ENCODE measurements at places on chromosomes 5 and 9.

DNA sequence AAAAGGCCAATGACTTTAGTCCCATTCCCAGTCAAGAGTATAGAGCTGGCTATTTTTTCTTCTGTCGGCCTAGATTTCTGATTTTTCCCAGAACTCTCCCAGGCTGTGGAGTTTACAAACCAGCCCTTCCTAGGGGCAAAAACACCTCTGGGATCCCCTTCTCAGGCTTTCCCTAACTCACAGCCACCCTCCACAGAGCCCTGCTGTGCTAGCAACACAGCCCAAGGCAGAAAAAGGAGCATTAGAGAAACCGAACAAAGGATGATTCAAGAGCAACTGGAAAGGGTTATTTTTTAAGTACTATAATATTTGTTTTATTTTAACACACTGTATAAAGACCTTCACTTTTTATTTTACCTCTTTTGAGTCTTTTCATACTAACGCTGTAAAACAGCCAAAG lies 234.8 kb downstream of the GLIS3 start:
- no peak for DNase-seq

- DNase-seq = no peak
These were observed 826 bp downstream of the GPRIN1 start for GRCh38 chr5:176608937-176609723.

DNA sequence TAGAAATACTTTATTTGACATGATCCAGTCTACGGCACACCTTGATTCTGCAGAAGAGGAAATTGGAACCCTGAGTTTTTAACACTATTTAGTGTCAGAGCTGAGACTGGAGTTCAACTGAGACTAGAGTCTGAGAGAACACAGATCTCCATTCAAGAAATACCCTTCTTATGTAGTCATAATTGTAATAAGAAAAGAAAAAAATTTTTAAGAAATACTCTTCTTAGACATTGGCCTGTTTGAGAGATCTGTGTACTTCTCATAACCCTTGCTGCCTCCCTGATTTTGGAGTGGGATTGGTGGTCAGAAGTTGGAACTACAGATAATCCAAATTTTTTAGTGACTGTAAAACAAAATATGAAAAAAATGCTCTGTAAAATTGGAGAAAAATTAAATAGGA lies 253.4 kb downstream of the ARRDC3 start:
- no peak for DNase-seq

DNA sequence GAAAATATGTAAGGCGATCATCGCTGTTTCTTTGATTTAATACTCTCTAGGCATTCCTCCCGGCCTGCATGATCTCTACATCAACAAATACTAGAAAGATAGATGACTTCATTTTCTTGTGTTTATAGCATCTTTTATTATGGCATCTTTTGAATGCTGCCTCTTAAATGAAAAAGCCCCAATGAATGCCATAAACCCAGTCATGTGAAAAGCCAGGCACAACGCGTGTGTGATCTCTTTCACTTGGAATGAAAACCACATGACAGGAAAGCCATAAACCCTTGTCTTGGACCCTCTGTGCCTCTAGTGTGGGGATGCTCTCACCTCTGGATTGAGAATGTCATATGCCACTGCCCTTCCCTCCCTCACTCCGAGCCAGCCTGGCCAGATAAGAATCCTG lies 476.2 kb downstream of the SEMA5A start:
- peak; percentile 68 for DNase-seq

DNA sequence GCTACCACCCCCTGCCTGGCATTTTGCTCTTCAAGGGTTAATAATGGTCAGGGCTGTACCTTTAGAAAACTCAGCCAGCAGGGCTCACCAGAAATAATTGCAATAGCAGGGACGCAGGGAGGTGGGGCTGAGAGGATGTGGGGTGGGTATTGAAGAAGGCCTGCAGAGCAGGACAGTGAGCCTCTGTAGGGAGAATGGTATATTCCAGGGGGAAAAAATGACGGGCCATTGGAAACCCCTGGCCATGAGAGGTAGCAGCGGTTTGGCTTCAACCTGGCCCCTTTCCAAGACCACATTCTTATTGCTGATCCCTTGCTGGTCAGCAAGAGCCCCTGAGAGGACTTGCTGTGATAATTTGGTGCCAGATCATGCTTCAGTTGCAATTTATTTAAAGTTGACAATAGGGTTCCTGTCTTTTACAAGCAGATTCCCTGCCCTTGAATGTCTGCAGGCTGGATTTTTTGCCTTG lies 36.7 kb upstream of the CTNNA1 start:
- DNase-seq = no peak

- DNase-seq = no peak
These were observed 47.2 kb downstream of the MARCHF3 start for GRCh38 chr5:126982926-126983873.

- no peak for DNase-seq
These were observed 24.1 kb downstream of the EXD3 start for GRCh38 chr9:137398561-137399468.

- DNase-seq = no peak
These were observed 1.4 kb downstream of the PBX3 start for GRCh38 chr9:125748446-125749099.

GRCh38 chr5:158639881-158640592 lies 459.7 kb downstream of the EBF1 start:
- DNase-seq = no peak

DNA sequence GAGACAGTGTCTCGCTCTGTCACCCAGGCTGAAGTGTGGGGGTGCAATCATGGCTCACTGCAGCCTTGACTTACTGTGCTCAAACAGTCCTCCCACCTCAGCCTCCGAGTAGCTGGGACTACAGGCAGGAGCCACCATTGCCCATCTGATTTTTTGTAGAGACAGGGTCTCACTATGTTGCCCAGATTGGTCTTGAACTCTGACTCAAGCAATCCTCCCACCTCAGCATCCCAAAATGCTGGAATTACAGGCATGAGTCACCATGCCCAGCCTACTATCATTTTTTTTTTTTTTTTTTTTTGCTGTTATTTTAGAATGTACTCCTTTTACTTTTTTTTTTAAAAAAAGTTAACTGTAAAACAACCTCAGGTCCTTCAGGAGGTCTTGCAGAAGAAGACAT lies 449.0 kb downstream of the CCDC171 start:
- DNase-seq = no peak

GRCh38 chr9:93536167-93536566 lies 40.2 kb upstream of the PHF2 start:
- no peak for DNase-seq
